Memory B cell (primary cell): ENCODE measurements at places on chromosomes 7 and 10.
A peak's percentile ranks its signal among the peaks of the same experiment; 100 is the strongest.

GRCh38 chr7:157566631-157567006 lies 229.8 kb downstream of the DNAJB6 start:
- DNase-seq: no peak

GRCh38 chr7:137576481-137576880 lies 232.9 kb upstream of the PTN start:
- DNase-seq: no peak

DNA sequence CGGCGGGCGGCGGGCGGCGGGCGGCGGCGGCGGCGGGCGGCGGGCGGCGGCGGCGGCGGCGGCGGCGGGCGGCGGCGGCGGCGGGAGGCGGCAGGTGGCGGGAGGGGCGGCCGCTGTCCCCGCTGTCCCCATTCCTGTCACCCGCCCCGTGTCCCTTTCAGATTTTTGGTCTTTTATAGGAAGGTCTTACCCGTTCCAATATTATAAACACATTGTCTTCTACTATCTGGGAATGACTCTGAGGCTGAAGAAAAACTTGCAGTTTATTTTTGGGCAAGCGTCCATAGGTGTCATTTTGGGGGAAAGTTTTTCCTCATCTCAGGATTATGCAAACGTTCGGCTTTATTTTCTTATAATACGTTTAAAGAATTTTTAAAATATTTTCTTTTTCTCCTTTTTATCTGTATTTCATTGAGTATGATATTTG lies 578 bp downstream of the ZNF713 start:
- no peak for DNase-seq

DNA sequence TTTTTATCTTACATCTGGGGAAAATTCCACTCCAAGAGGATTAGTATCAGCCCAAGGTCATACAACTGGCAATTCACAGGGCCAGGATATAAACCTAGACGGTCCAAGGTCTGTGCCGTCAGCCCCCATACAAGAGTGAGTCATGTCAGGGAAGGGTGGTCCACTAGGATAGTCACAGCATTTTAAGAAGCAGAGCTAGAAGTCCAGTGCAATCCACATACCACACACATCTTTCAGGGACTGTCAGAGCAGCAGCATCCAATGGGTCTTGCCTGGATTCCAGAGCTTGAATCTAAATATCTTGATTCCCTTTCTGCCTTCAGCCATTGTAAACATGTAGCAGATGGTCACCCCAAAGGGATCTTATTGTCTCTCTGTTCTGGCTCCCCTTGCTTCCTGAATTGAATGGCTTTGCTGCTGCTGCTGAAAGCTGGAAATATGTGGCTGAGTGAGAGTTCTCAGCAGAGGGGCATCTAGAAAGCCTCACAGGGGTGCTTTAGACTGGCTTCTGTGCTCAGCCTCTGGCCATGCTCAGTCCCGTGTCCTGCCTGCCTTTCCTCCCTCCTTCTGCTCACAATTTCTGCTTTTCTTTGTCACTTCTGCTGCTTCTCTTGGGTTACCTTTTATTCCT lies 9.9 kb upstream of the OR6V1 start:
- no peak for DNase-seq

GRCh38 chr7:116500078-116500853 lies 728 bp downstream of the CAV2 start:
- DNase-seq: peak; percentile 19
